Jurkat, Clone E6-1 (cell line): ENCODE measurements at places on chromosomes 3 and 15.
A peak's percentile ranks its signal among the peaks of the same experiment; 100 is the strongest.

- no peak for DNase-seq
Measured at GRCh38 chr3:154614601-154615000, 184.6 kb upstream of the GPR149 start.

DNA sequence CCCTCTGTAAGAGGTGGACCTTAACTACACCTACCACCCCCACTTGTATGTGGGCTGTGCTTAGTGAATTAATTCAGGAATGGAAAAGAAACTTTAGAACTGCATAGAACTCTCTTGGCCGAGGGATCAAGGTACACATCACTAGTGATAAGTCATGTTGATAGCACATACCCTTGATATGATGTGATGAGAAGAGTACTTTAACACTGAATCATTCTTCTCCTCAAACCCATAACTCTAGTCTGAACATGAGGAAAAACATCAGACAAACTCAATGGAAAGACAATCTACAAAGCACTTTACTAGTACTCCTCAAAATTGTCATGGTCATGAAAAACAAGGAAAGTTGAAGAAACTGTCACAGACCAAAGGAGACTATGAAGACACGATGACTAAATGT is 87.6 kb downstream of the P2RY1 start:
- no peak for DNase-seq

DNA sequence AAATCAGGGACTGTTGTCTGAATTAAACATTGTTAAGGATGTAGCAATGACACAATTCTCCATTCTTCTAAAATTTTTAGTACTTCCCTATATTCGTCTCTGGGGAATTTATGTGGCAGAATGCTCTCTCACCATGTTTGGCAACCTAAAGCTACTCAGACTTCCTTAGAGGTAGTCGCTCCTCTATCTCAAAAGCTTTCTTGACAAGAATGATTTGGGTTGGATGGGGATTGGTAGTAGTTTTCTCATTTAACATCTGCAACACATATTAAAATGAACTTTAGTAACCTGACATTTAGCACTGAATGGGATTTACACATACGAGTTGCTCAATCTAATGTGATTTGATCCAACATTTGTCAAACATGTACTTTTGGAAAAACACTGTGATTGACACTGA is 233.3 kb downstream of the RBMS3 start:
- no peak for DNase-seq

GRCh38 chr3:157360044-157360443 is 76.6 kb upstream of the PTX3 start:
- no peak for DNase-seq

GRCh38 chr15:57555270-57555669 is 36.4 kb upstream of the MYZAP start:
- DNase-seq = no peak

DNA sequence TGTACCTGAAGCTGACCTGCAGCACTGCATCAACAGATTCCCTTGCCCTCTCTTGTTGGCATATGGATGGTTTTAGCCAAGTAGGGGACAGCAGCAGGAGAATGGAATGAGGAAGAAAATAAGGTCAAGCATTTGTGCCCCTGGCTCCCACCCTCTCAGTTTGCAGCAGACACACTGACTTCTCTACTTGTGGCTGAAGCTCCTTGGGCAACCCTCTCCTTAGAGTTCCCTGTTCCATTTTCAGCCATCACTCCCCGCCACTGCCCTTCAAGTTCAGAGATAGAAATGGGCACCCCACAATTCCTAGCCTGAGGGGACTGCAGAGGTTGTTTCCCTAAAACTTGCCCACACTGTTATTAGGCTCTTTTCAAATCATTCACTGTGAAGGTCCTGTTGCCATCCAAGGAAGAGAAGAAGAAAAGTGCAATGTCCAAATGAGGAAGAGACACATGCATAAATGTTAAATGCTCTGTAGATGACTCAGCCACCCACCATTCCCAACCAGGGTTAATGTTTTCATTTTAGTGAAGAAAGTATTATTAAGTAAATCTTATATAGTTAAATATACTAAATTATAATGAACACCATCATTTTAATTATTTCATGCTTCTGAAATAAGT is 295.9 kb upstream of the UBE2E2 start:
- DNase-seq = no peak

DNA sequence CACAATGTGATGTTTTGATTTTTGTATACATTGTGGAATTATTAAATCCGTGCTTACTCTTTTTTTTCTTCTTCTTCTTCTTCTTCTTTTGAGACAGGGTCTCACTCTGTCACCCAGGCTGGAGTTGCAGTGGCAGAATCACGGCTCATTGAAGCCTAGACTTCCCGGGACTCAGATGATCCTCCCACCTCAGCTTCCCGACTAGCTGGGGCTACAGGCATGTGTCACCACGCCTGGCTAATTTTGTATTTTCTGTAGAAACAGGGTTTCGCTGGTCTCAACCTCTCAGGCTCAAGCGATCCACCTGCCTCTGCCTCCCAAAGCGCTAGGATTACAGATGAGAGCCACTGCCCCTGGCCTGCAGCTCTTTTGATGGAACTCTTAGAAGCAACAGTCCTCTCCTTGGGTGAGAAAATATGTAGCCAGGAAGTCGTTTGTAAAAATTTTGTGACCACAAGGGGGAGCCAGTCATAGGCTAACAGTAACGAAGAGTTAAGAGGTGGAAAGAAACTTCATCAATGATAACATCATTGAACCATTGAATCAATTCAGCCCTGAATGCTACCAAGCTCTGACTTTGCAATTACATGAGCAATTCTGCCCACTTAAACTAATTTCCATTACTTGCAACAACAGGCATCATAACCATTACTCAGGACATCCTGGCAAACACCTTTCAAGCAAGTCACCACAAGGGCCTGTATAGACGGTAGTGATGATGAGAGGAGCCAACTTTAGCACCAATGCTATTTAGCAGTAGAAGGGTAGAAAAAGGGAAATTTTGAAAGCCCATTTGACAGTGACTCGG is 16.7 kb upstream of the CMTM7 start:
- DNase-seq = peak; percentile 79

DNA sequence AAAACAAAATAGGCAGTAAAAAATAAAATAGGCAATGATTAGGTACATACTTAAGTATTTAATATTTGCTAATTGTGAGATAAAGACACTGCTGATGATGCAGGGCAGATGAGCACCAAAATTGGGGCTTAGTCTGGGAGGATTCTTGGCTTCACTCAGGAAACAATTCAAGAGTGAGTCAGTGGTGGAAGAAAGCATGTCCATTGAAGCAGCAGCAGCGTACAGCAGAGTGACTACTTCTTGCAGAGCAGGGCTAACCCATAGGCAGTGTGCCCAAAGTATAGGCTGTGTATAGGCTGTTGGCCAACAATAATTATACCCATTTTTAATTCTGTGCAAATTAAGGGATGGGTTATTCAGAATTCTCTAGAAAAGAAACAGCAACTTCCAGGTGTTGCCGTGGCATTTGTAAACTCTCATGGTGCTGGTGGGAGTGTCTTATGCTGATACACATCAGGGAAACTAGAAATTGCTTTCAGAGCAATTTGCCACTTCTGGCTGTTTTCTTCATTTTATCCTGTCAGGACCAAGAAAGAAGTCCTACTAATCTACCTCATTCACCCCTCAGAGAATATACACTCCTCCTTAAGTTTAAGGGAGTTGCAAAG is 317.3 kb upstream of the NAALADL2 start:
- DNase-seq = no peak

DNA sequence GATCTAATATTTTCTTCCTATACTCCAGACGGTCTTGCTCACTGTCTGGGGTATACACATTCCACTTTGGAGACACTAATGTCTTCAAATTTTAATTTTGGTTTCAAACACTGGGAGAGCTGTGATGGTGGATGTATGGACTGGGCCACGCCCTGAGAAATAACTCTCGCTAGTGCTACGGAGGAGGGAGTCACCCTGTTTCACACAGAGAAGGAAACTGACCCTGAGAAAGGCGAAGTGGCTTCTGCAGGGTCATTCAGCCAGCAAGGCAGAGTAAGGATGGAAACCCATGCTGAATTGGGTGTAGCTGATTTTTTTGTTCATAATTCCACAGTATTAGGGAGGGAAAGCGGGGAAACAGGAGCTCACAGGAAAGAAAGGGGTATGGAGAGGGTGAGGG is 8.6 kb upstream of the SKIC8 start:
- DNase-seq = no peak

DNA sequence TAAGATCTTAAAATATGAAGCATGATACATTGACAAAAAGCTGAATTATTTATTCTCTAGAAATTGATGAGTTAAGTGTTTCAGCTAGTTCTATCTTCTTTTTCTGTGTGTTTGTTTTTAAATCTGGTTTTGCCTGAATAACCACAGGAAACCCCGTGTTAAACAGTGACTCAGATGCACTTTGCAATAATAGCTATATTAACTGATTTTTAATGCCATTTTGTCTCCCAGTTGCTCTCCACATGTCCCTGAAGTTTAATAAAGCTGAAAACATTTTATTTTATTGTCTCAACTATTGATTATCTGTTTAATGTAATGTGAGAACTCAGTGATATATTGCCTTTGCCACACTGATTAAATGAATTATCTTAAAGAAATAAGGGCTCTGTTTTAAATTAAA is 42.8 kb upstream of the ROBO1 start:
- no peak for DNase-seq

GRCh38 chr3:75906555-75907112 is 121.3 kb upstream of the ZNF717 start:
- DNase-seq = no peak
